HTR-8/SVneo (cell line): ENCODE measurements at places on chromosomes 12 and 14.

GRCh38 chr14:68806526-68807147 is 13.8 kb upstream of the ZFP36L1 start:
- DNase-seq: no peak

GRCh38 chr14:51487848-51488247 is 163.9 kb upstream of the FRMD6 start:
- DNase-seq: no peak

DNA sequence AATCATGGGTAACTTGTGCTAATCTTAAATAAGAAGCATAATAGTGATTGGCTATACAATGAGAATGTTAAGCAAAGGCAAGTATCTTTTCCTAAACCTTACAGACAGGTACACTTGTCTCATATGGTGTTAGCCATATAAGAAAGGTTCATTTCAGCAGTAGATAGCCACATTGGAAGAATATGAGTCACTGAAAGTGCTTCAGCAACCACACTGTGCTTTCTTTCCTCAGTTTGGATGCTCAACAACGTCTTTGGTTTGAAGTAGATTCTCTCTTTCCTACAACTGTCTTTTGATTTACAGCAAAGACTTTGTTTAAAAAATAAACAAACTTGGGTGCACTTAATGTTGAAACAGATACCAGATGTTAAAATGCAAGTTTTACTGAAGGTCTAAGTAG is 8.9 kb downstream of the DDHD1 start:
- DNase-seq: no peak

DNA sequence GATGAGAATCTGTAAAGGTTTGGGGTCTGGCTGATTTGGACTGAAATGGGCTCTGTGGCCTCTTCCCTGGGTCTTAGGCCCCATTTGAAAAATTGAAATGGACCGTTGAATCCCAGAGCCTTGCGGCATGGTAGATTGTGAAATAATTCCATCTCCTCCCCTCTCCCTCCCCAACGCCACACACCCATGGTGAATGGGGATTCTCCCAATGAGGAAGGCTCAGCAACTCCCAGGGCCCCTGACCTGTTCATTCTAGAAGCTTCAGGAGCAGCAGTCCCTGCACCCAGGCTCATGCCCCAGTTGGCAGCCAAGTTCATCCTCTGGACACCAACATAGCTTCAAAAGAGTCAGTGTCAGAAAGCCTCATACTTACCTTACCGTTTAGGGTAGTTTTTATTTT is 217.4 kb downstream of the ZFP36L1 start:
- no peak for DNase-seq

GRCh38 chr12:15276088-15276698 is 46.1 kb upstream of the PTPRO start:
- DNase-seq: peak; percentile 10

DNA sequence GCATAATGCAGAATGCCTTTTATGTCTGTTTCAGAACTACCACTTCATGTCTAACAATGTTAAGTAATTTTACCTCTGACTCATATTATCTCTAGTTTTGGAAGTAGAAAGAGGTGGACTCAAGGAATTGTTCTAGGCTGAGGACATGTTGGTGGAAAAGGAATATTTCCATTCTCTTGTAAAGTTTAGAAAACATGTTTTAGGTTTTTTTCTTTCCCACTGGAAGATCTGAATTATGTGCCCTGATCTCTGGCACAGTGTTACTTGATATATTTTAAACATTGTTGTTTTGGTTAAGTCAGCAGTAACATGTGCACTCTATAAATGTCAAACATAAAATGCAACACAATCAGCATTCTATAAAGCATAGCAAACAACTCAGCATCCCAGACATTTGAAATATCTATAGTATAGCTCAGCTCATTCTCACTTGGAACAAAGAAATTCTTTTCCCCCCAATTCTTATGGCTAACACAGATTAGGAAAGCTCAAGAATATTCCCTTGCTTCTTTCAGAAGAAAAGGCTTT is 202.3 kb downstream of the STXBP6 start:
- no peak for DNase-seq

- DNase-seq: no peak
Measured at GRCh38 chr12:6091786-6092566, 32.5 kb downstream of the VWF start.

DNA sequence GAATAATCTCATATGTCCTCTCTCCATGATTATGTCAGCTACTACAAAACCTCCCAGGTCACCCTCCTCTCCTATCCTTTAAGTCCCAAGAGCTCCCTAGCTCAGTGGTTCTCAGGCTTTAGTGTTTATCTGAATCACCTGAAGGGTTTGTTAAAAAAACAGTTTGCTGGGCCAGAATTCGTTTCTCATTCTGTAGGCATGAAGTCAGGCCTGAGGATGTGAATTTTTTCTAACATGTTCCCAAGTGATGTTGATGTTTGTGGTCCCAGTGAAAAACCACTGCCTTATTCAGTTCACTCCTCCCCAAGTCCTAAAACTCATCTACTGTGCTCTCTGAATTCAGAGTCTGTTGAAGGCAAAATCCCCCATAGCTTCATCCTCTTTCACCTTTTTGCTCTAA is 241.4 kb downstream of the ETNK1 start:
- DNase-seq: no peak

DNA sequence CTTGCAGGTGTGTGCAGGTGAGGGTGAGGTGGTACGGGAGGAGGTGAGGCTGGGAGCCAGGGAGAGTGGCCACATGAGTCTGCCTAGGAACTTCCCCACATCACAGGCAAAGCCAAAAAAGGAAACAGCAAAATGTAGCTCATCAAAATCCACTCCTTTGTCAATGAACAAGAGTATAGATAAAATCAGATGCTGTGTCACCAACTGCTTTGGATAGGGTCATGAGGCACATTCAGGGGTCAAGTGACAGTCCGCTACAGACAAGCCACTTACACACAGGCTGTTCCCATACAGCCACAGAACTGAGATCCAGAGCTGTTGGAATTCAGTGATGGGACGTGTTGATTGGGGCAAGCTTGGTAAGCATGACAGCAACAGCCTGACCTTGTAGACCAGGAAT is 100.3 kb upstream of the NOS1 start:
- DNase-seq: no peak

DNA sequence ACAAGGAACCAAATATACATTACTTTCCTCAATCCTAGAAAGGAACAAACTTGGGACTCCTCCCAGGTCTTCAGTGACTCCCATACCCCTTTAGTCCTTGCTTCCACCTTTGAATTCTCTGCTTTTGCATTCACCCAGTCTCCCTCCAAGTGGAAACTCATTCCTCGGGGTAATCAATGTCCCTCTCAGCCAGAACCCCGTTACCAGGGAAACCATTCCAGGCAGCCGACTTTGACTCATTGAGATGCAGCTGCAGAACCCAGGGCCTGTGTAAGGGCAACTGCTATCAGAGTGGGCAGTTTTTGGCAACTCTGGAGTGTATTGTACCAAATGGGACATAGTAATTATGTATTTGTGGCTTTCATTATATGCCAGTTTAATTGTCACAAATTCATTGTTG is 186.2 kb downstream of the NRXN3 start:
- no peak for DNase-seq

DNA sequence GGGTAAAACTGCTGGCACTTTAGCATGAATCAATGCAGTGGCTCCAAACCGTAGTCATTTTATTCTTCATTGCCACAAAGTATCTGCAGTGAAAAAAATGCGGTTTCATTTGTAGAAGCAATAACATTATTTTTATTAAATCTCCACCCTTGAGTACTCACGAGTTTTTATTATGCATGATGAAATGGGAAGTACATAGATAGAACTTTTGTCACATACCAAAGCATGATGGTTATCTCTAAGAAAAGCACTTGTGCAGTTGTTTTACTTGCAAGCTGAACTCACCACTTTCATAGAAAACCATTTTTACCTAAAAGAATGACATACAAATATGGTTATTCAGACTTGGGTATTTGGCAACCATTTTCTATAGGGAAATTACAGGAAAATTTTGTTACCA is 90.3 kb downstream of the PELI2 start:
- DNase-seq: no peak

- no peak for DNase-seq
Measured at GRCh38 chr12:40569626-40570179, 122.5 kb upstream of the CNTN1 start.

DNA sequence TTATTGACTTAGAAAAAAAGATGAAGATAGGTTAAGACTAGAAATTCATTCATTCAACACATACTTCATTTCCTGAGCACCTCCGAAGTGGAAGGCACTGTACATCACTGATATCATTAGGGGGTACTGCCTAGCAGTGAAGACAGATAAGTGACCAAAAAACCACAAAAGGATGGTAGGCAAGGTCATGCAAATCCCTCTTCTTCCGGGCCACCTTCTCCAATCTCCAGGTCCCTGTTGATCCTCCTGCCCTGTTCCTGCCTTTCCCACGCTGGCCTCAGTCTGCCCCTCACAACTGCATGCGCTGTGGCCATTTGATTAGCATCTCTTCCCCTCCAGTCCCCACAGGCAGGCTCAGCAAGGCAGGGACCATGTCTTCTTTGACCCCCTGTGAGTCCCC is 60.8 kb downstream of the SETD3 start:
- DNase-seq: no peak

DNA sequence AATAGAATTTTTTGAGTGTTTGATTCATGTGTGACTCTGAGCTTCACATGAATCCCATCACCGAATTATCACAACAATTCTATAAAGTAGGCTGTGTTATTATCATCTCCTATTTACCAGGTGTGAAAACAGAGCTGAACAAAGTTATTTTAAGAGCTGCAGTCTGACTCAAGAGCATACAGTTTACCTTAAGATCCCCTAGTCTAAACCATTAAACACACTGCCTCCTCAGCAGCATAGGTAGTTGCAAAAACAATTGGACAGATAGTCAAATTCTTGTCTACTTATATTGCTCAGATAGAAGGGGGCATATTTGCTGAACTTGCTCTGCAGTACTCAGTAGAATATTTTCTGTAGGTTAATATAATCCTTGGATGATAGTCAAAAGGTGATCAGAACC is 219.8 kb upstream of the ATP2B1 start:
- no peak for DNase-seq

DNA sequence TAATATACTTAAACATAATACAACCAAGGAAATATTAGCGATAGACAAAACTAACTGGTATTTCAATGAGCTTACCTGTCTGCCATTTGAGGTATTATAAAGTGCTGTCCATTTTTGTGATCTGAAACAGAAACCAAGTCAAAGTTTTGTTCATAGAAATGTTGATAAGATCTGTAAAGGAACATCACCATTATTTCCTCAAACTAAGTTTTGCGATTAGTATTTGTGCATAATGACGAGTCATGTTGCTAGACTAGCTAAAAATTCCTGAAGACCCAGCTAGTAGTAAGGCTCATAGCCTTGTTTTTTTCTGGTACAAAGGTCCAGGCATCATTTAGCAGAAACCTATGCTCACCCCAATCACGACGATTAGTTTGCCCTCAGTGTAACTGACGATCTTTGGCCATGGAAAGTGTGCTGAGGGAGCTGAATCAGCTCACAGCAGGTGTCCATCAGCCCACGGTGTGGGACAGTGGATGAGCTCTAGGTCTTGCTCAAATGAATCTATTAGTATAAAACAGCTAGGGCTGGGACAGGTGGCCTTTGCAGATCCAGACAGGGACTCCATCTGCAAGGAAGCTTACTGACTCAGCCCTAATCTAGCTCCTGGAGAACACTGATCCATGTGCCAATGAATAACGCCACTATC is 28.7 kb downstream of the GIT2 start:
- no peak for DNase-seq

DNA sequence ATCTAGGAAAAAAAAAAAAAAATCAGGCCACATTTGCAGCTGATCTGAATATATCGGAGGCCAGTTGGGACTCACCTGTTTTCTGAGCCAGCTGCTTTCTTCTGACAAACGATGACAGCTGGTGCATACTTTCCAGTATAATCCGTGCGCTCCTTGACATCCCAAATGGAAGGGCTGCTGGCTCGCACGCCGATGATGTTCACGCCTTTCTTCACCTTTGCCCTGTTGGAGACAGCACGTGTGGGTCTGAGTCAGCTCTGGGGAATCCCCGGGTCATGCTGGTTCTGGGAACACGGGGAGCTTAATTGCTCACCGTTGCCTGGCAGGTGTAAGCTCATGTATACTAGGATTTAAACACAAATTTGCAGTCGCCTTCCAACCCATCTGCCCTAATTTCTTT is 372.8 kb downstream of the TMEM132D start:
- no peak for DNase-seq

DNA sequence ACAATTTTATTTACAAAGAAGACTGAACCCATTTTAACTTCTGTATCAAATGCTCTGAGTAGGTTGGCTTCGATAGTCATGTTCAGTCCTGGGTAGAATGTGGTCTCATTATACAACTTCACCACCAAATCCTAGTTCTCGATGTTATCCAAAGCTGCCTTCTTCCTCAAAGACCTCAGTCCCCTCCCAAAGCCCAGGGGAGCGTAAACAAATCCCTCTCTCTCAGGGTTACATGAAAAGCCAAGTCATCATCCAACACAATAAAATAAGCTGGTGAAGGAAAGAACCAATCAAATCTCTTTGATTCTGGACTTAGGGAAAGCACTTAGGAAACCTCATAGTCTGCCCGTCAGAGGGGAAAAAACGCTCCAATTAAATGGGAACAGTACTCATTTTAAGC is 9.1 kb downstream of the PTCSC3 start:
- no peak for DNase-seq

- DNase-seq: no peak
Measured at GRCh38 chr14:74962493-74962892, 7.1 kb upstream of the PGF start.

DNA sequence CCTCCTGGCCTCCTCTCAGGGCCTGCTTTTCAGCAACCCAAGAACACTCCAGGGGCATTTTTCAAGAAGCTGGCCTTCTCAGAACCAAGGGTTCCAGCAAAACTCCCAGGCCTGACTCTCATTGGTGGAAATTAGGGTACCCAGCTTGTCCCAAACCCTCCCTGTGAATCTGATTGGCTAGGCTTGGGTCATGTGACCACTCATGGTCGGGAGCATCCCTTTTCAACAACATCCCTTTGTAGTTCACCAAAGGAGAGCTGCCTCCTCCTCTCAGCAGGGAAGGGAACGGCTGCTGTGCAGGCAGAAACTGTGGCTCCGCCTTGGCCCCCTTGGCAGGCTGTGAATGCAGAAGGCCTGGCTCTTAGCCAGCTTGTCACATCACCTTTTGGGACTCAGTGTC is 94.5 kb downstream of the AACS start:
- DNase-seq: no peak

- DNase-seq: no peak
Measured at GRCh38 chr12:2836574-2836973, 1.7 kb upstream of the NRIP2 start.

- no peak for DNase-seq
Measured at GRCh38 chr12:119299130-119299529, 35.4 kb upstream of the CCDC60 start.

DNA sequence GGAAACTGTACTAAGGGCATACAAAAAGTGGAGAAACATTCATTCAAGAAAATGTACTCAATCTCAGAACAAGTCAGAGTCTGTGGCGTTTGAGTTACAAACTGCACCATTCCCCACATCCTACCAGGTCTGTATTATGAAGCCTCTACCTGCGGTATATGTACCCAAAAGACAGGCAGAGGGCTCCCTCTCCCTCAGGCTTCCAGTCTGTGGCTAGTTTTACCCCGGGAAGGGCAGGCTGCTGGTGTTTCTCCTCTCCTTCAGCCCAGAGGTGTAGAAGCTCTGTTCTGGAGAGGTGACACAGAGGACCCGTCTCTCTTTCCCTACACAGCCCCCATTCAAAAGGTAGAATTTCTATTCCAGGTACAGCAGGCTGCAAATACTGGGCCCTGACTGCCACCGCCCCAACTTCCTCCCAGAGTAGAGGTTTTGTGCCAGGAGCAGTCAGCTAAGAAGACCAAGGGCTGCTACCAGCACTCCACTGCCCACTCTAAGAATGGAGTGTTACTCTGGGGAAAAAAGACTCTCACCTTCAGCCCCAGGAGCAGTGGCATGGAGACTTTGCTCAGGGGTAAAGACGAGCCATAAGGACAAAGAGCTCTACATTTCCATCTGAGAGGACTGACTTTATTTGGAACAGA is 39.4 kb downstream of the PARP11 start:
- DNase-seq: no peak
